ENCODE measurements at places on chromosomes 4 and X.

GRCh38 chrX:17802756-17803155 lies 58.3 kb downstream of the RAI2 start:
- DNase-seq, result no peak

DNA sequence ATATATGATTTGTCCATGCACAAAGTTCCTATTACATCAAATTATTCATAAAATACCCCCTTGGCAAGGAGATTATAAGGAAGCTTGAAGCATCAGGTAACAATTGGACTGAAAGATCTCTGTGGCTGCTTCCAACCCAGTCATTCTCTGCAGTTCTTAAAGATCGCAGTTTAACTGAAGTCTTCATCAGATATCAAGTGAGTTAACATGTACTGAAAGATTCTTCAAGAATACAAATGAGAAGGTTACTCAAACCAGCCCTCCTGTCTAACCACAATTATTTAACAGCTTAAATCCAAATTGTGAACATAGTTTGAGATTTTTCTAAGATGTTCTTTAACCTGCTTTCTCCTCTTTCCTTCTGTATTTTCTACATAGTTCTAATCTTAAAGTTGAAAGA lies 56.1 kb downstream of the SLC10A7 start:
- no peak for DNase-seq

DNA sequence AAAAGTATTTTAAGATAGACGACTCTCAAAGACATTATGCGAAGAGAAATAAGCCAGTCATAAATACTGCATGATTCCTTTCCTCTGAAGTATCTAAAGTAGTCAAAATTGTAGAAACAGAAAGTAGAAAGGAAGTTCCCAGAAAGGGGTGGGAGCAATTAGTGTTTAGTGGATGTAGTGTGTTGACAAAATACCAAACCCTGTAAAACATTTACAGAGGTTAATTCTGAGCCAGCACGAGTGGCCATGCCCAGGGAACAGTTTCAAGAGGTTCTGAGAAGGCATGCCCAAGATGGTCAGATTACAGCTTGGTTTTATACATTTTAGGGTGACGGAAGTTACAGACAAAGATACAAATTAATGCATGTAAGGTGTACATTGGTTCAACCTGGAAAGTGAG lies 34.4 kb upstream of the SLC25A4 start:
- no peak for DNase-seq

GRCh38 chrX:40176351-40177116 lies 78.8 kb upstream of the BCOR start:
- no peak for DNase-seq

- DNase-seq, result no peak
Observed at GRCh38 chrX:100643956-100644860, at the start of gene SRPX2. TSS of gene SRPX2 (plus strand) at chrX:100644199. CDS start at chrX:100646323, 2,124 bp downstream.

- no peak for DNase-seq
Observed at GRCh38 chrX:152988536-152989291, 5.2 kb downstream of the PNMA5 start.

GRCh38 chrX:68307769-68308168 lies 125.5 kb downstream of the OPHN1 start:
- no peak for DNase-seq
